Cerebellar nuclear complex (tissue), 1 donor: ENCODE measurements at places on chromosomes 5 and 9.

DNA sequence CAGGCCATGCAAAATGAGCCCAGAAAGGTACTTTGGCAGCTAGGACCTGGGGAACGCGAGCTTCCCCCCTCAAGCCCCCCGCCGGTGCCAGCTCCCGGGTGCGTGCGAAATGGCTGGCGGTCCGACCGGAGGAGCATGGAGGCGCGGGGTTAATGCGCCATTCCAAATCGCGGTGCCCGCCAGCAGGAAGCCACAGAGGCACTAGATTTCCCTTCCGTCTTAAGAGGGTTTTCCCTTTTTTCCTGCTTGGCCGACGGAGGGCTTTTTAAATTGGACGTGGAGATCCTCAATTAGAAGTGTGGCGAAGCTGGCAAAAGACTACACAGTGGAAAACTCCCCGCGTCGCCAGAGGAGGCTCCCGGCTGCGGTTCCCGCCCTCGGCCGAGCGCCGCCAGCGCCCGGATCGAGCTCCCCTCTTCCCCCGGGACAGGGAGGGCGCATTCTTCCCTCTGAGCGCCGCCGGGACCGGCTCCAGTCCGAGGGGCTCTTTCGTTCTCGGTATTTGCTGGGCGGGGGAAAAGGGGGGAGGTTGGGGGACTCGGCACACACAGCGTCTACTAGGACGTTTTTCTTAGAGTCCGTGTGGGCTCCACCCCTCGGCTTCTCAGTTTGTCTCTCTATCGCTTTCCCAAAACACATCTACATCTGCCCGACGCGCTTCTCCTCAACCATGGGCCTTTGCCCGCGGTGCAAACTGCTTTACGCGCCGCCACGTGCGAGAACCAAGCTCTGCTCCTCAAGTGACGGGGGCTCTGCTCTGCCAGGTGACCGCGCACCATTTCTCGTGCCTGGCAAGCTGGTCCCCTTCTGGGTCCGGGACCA, 3.0 kb downstream of the GDNF start:
- no peak for DNase-seq

GRCh38 chr5:172411484-172412072, 42.7 kb downstream of the SH3PXD2B start:
- no peak for DNase-seq

DNA sequence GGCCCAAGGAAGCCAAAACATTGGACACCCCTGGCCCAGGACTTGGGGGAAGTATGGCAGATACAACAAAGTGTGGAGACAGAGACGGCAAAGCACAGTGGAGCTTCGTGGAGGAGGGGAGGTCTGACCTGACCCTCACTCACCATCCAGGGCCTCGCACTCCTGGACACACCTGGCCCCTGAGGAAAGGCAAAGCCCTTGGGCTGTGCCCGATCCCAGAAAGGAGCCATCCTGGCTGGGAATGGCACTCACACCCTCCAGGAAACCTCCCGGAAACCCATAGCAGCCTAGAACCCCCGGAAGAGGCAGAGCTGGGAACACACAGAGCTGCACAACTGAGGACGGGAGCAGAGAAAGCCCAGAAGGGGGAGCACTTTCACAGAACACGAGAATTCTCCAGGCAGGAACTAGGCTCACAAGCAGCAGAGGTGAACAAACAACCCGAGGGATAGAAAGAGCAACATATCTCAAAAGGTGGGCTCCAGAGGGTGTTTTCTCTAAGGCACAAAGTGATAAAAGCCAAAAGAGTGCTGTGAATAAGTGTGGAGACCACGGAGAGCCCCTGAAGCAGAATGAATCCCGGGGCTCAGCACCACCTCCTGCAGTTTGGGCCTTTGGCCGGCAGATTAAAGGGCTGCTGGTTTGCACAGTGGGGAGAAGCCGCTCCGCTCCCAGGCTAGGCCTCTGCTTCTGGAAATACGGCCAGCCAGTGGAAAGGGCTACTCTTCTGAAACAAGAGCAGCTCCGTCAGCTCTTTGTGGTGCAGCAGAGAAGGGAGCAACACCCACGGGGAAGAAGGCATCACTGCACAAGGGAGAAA, 108.2 kb downstream of the UBE2R2 start:
- DNase-seq, result no peak

DNA sequence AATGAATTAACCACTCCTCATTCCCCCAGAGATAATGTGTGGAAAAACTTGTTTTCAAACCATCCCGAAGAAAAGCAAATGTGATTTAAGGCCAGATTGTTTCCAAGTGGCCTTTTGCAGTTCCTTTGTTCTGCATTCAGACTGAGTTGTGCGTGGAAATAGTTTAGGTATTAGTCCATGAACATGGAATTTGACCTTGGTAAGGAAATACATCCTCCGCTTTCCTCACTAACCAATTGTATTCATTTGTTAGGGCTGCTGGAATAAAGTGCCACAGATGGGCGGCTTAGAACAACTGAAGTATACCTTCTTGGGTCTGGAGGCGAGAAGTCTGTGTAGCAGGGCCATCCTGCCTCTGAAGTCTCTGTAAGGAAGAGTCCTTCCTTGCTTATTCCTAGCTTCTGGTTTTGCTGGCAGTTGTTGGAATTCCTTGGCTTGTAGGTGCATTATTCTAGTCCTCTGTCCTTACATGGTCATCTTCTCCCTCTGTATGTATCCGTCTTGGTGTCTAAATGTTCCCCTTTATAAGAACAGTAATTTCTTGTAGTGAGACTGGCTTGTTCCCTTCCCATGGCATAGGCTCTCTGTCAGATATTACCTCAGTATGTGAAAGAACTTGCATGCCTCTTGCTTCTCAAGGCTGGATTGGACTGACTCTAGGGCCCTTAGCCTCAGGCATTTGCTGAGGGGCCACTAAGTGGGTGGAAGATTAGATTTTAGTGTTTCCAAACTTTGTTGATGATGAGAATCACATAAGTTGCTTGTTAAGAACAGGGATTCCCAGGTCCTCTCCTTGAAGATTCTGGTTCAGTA, 53.9 kb downstream of the RAI14 start:
- DNase-seq, result no peak

DNA sequence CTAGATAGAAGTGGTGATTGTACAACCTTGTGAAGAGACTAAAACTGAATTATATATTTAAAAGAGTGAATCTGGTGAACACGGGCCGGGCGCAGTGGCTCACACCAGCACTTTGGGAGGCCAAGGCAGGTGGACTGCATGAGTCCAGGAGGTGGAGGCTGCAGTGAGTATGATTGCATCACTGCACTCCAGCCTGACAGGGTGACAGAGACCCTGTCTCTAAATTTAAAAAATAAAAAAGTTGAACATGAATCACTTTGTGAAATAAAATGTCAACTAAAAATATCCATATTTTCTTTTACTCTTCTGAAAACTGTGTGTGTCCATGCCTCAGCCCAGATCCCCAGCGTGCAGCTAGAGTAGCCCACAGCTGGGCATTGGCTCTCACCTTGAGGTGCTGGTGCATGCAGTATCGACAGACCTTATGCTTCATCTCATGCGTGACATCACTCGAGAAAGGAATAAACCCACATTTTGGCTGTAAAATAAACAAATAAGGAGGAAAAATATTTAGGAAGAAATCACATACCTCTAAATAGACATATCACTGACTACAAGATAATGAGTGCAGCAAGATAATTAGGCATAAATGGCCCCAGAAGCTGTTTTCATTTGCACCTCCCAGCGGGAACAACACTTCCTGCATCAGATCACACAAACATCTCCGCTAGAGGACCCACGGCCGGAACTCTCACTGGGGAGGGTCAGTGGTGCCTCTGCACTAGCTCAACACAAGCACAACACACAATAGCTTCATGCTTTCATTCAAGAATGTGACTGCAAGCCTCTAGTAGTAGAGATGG, 22.1 kb downstream of the IPPK start:
- no peak for DNase-seq

GRCh38 chr5:93503598-93504067, 77.4 kb downstream of the NR2F1-AS1 start:
- no peak for DNase-seq
